Left cardiac atrium (tissue), 4 donors: ENCODE measurements at places on chromosomes 1 and 21. TPM values are rescaled to one million over a fixed set of nuclear protein-coding genes. Genes with fewer than 3 reads are reported as not detected.

DNA sequence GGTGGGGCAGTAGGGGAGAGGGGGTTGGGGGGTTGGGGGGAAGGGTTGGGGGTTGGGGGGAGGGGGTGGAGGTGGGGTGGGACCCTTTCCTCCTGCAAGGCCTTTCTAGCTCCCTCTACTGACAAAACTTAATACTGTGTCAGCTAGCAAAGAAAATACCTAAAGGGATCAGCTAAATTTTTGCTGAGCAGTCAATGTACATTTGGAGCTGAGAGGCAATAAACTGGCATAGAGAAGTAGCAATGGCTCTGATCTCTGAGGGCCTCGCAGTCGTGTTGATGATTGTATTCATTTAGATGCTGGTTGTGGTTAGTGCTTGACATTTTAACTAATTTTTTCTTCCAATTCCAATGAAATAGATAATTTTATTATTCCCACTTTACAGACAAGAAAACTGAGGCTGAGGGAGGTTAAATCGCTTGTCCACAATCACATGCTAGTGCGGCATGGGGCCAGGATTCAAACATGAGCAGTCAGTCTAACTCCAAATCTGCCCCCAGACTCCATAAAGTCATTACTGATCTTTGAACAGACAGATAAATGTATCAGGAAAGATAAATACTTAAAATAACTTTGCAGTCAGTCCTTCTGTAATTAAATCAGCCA, 357.1 kb downstream of the DISC1 start:
- DNase-seq: no peak

ODR4 gene
- total RNA-seq: 13.3 TPM

DNA sequence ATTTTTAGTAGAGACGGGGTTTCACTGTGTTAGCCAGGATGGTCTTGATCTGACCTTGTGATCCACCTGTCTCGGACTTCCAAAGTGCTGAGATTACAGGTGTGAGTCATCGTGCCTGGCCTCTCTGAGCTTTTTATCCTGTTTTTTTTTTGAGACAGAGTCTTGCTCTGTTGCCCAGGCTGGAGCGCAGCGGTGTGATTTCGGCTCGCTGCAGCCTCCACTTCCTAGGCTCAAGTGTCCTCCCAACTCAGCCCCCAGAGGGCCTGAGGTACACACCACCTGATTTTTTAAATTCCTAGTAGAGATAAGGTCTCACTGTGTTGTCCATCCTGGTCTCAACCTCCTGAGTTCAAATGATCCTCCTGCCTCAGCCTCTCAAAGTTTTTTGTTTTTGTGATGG, 20.4 kb downstream of the SESN2 start:
- no peak for DNase-seq

GRCh38 chr1:77468949-77469710, 187.3 kb downstream of the AK5 start:
- no peak for DNase-seq

GRCh38 chr1:67863637-67864036, 30.4 kb upstream of the GNG12 start:
- DNase-seq: no peak

DNA sequence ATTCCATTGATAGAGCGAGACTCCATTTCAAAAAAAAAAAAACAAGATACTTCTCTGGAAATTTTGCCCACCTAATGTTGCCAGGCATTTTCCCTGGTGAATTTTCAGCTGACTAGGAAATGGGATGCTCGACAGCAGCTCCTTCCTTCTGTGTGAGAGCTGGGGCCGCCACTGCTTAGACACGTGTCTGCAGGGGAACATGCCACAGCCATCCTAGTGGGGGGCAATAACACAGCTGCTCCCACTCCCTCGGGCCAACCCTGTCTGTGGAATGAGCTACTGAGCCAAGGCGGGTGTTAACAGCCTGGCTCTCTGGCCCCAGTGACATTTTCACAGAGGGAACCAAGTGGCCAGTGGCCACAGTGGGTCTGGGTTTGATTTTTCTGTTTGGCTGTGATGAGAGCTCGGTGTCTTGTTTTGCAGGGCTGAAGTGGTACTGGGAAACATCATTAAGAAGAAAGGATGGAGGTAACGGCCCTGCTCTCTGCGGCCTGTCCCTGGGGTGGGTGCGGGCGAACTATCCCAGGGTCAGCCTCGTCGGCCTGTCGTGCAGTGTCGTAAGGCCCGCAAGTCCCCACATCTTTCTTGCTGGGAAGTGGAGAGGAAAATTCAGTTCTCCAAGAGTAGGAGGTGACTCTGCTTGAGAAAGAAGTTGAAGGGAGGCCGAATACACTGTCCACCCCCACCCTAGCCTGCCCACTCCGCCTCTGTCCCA, 39.2 kb downstream of the KCNAB2 start:
- DNase-seq: no peak

- DNase-seq: no peak
These were observed 234.8 kb downstream of the NCAM2 start for GRCh38 chr21:21233051-21233450.

GRCh38 chr21:42593007-42593814, 60.2 kb upstream of the PDE9A start:
- DNase-seq: peak; percentile 73

NGF gene
- 4.4 TPM for total RNA-seq

LRRC38 gene
- 4.6 TPM for total RNA-seq

KRTAP10-8 gene
- total RNA-seq: not detected

- no peak for DNase-seq
These were observed 12.0 kb downstream of the CREG1 start for GRCh38 chr1:167541610-167542009.

FAM177B gene
- total RNA-seq: not detected

DNA sequence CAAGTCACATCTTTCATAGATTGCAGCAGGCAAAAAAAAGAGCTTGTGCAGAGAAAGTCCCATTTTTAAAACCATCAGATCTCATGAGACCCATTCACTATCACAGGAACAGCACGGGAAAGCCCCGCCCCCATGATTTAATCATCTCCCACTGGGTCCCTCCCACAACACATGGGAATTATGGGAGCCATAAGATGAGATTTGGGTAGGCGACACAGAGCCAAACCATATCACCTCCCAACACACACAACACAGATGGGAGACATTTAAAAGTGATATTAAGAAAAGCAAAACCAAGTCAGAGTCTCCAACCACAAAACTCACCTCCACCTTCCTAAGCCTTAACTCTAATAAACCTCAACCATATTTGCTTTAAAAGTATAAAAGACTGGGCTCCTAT, 61.5 kb upstream of the TIAM1 start:
- no peak for DNase-seq

PDC gene
- not detected for total RNA-seq

BSND gene
- not detected for total RNA-seq

- DNase-seq: peak; percentile 21
These were observed 9.0 kb downstream of the COL18A1 start for GRCh38 chr21:45413922-45414321.

ST6GALNAC5 gene
- 0.71 TPM for total RNA-seq
